ENCODE measurements at places on chromosomes 5 and 9.

- DNase-seq = no peak
Observed at GRCh38 chr5:146233441-146233840, 30.0 kb downstream of the RBM27 start.

GRCh38 chr5:3595006-3595961 lies at the start of gene IRX1:
TSS of gene IRX1 (plus strand) at chr5:3595832. CDS start at chr5:3596106, 274 bp downstream.
- DNase-seq = no peak

- DNase-seq = no peak
Observed at GRCh38 chr9:134434894-134435506, 108.7 kb downstream of the RXRA start.

- DNase-seq = no peak
Observed at GRCh38 chr9:87684627-87685219, 41.2 kb upstream of the CTSL start.

DNA sequence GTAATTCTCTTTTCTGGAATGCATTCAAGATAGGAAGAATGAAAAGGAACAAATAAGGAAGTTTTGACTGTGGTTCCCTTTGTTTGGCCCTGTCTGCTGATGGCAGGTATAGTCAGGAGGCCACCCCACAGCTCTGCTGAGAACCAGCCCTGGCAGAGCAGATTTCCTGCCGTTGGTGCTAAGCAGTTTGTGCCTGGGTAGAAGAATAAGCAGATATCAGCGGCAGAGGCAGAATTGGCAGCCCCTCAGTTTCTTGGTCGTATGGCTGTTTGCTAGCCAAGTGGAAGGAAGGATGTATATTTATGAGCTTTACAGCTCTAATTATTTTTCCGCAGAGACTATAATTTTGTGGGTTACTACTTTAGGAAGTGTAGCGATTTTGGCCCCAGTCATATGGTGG lies 310.2 kb upstream of the RFX3 start:
- DNase-seq = no peak

DNA sequence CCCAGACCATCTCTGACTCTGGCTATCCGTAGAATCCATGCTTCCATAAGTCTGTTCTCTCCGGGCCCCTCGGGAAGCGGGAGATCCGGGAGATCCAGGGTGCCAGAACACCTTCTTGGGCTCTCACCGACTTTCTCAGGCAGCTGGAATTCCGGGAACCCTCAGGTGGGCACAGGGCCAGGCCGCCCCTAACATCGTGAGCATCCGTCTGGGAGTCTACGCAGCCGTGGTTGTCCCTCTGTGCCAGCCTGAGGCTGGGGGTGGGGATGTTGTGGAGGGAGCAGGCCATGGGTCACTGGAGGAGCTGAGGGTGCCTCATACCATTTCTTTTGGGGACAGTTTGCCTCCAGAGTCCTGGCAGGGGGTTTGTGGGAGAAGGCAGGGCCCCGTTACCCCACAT lies 92.3 kb upstream of the COL5A1 start:
- no peak for DNase-seq

DNA sequence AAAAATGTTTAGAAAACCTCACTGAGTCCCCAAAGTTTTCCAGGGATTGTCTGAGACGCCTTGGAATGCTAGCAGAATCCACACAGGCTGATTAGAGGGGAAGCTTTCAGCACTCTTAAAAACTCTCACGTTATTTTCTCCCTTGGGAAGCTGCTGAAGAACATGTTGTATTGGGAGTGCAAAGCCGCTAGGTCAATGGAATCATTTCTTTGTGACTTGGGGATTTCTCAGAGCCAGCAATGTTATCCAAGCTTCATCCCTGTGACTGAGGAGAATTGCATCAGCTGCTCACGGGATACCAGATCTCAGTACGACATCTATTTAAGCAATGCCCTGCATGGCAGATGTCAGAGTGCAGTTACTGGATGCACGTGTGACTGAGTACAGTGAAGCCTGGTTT lies 426.4 kb upstream of the MPDZ start:
- DNase-seq = no peak

DNA sequence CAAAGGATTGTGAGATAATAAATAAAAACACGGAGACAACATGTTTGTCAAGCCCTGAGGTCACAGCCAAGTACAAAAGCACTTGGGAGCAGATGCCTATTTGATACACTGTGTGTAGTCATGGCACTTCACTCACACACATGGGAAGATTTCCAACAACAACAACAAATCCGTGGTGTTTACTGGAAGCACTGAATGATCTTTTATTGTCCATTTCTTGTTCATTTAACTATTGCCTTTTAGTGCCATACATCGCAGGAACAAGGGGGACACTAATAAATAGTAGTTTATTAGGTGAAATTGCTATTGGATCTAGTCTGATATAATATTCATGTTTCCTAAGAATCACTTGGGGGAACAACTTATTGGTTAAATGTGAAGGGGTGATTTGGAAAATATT lies 20.4 kb upstream of the GDNF start:
- no peak for DNase-seq

GRCh38 chr5:158798140-158798539 lies 301.6 kb downstream of the EBF1 start:
- no peak for DNase-seq

GRCh38 chr5:172640822-172641358 lies at the start of gene NEURL1B:
TSS of gene NEURL1B (plus strand) at chr5:172641263. CDS start at chr5:172641407, 144 bp downstream.
- DNase-seq = no peak

DNA sequence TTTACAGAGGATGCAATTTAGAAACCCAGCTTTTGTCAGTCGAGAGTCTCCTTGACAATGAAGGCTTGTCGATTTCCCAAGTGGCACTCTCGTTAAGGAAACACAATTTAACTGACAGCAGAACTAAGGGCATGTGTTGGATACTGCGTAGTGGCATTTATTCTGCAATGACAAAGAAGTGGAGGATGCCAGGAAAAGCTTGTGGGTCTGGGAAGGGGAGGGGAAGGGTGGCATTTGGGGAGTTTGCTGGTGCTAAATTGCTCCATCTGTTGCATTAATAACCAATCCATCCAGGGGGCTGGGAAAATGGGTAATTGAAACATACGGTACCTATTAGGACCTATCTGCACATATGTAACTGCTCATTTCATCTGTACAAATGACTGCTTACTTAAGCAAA lies 190.6 kb downstream of the NSG2 start:
- DNase-seq = no peak

DNA sequence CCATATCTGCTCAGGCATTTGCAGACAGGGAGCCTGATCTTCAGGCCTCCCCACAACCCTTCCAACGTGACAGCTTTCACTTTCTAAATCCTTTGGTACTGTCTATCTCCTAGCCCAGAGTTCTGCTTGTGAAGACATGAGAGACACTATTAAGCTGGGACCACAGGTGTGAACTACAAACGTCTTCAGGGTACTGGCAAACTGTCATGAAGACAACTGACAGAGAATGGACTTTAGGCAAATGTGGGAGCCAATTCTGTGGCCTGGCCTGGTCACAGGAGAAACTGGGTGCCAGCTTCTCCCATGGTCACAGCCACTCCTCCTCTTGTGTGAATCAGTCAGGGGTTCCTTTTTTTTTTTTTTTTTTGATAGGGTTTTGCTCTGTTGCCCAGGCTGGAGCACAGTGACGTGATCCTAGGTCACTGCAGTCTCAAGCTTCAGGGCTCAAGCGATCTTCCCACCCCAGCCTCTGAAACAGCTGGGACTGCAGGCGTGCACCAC lies 10.4 kb downstream of the TRIM14 start:
- no peak for DNase-seq

GRCh38 chr5:78274540-78275197 lies 19.8 kb downstream of the AP3B1 start:
- no peak for DNase-seq

GRCh38 chr5:61306531-61307131 lies 25.4 kb upstream of the ZSWIM6 start:
- no peak for DNase-seq

DNA sequence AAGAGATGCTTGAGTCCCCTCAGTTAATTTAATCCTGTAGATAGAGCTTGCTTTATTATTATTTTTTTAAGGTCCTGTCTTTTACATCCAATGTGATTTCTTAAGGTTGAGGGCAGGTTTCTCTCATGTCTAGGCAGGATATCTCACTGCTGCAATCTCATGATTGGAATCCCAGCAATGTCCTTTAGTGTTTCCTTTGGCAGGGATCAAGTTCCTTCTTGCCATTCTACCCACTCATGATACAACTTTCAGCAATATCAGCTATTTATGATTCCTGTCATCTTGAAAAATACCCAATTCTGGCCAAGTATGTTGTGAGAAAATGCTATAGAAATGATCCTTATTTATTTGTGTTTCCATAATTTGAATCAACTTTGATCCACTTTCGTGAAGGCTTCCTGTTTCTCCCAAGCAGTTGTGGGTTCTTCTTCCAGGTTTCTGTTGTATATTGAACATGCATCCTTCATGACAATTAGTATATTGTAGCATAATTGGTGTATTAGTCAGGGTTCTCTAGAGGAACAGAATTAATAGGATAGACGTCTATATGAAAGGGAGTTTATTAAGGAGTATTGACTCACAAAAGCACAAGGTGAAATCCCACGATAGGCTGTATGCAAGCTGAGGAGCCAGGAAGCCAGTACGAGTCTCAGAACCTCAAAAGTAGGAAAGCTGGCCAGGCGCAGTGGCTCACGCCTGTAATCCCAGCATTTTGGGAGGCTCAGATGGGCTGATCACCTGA lies 18.4 kb upstream of the VPS13A start:
- DNase-seq = no peak

DNA sequence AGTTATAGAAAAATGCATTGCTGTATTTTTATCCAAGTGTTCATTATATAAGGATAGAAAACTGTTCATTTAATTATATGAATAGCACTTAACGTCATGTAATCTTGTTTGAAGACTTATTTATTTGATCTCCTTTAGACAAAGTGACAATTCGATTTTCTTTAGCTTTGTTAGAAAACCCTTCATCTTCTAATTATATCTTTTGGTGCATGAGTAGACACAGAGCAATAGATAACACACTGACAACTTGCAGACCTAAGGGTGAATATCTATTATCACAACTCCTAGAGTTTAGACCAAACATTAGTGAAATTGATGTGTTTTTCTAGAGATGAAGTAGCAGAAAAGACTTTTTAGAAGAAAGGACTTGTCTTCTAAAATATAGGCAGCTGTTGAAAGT lies 446.4 kb upstream of the SEMA6A start:
- no peak for DNase-seq

GRCh38 chr5:32572778-32573480 lies 12.4 kb upstream of the SUB1 start:
- DNase-seq = no peak

GRCh38 chr5:141641634-141642267 lies 5.0 kb downstream of the RELL2 start:
- DNase-seq = no peak

DNA sequence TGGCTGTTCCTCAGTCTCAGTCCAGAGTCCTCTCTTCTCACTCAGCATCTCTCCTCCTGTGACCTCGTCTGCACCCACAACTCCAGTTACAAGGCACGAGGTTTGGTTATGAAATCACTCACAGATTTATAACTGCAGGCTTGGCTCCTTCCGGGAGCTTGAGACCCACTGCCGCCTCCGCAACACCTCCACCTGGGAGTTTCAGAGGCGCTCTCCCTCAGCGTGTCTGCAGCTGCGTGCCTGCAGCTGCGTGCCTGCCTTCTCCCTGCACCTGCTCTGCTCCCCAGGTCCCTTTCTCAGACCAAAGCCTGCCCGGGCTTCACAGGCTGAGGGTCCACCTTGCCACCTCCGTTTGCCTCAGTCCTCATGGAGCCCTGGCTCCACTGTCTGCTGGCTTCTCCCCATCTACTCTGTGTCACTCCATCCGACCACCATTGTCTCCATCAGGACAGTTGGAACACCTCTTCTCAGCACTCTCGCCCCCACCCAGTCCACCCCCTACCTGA lies 51.5 kb downstream of the HRH2 start:
- DNase-seq = no peak

DNA sequence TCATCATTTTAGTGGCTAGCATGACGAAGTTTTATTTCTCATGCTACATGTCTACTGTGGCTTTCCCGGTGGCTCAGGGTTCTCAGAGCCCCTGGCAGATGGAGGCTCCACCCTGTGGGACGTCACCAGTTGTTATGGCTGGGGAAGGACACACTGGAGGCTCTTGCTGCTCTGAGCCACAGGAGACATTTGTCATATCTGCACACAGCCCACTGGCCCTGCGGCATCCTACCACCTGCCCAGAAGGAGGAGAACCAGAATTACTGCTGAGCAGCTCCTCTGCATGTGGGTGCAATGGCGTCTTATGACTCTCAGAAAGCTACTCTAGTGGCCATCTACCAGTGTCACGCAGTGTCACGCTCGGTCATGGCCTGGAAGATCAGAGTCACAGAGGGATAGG lies 6.6 kb downstream of the OR13J1 start:
- DNase-seq = no peak

GRCh38 chr5:74903165-74903787 lies 37.1 kb upstream of the FAM169A start:
- no peak for DNase-seq

DNA sequence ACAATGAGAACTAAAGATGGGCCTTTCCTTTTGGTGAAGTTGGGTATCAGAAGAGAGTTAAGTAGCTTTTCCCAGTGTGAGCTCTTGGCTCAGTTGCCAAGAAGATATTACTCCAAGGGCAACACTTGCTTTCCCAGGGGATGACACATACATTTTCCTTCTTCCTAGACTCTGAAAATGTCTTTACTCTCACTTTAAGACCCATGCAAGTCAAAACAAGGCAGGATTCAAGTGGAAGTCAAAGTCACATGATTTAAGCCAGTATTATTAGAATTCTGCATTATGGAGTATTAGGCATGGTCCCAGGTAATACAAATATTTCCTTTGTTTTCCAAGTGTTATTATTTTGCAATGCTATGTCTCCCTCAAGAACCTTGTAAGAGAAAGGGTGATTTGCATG lies 175.1 kb downstream of the PPP2R2B start:
- no peak for DNase-seq

DNA sequence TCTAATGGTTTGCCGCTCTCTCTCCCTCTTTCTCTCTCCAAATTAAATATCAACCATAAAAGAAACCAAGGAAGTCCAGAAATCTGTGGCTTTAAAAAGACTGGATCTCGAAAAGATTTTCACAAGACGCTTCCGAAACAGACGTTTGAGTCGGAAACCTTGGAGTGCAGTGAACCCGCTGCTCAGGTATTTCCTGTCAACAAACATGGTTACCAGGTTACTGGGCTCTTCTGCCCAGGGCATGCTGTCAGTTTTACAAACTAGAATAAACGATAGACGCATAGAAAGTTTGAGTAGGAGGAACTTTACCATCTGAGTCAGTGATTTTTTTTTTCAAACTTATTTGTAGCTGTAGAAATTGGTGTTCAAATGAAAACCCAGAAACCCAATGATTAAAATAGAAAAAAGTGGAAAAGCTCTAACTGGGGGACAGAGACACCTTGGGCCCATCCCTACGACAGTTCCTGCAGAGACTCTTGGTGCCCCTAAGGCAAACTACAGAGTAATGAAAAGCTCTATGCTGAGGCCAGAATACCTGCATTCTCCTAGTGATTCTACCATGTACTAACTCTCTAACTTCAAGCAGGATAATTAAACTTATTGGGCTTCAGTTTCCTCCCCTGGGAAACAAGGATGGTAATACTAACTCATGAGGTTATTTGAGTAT lies 90.0 kb downstream of the DOCK8 start:
- no peak for DNase-seq
